Astrocyte (in vitro differentiated cells and primary cell): ENCODE measurements at places on chromosomes 6 and 20.

DNA sequence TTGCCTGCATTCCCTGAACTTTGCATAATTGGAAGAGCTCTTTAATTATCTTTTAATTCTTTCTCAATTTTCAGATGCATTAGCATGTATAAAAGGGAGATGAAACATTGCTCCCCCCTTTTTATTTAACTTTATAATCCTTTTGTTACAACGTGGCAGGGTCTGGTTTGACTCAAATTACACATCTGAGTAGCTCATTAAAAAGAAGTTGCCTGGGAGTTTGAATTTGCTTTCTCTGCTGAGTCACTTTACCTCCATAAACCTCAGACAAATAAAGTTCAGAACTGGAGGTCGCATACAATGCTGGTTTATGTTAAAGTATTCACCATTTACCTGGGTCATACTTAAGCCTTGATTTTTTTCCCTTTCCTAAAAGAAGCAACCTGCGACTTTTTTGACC is 495.2 kb downstream of the PREX1 start:
- peak; percentile 71 for DNase-seq

- DNase-seq = peak; percentile 6
Observed at GRCh38 chr6:124536842-124537191, 425.4 kb upstream of the RNF217 start.

- no peak for DNase-seq
Observed at GRCh38 chr6:61538801-61539200, 747.2 kb downstream of the KHDRBS2 start.

DNA sequence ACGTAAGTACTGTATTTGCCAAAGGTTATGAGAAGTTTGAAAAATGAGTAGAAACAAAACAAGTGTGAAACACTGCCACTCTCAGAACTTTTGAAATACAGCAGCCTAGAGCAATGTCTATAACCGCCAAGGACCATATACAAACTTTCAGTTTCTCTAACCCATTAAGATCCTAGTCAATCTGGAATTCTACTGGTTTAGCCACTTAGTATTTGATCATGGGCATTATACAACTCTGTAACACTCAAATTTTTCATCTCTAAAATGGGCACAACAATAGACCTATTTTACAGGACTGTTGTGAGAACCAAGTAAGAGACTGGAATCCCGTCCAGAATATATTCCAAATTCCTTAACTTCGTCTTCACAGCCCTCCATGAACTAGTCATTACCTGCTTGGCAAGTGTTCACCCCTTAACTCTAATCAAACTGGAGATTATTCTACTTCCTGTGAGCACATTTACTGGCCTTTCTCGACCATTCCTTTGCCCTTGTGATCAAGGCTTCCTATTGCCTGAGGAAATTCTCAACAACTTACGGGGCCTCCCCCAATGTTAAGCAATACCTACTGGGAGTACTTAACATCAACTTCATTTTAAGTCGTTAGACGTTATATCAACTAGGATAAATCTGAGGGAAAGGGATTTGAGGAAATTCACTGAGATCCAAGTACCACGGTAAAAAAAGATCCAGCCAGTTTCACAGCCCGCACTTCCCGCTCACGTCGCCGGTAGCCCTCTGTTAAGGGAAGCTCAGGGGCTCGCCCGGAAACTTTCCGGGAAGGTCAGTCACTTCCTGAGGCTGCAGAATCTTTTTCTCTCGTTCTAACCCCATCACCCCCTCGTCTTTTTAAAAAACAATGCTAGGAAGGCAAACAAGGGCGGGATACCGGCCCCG is 1.1 kb downstream of the EIF2S2 start:
- peak; percentile 71 for DNase-seq

- DNase-seq = no peak
Observed at GRCh38 chr20:32609111-32609773, 24.1 kb upstream of the NOL4L start.

GRCh38 chr6:46933751-46934150 is 12.0 kb upstream of the ADGRF5 start:
- peak; percentile 50 for DNase-seq

DNA sequence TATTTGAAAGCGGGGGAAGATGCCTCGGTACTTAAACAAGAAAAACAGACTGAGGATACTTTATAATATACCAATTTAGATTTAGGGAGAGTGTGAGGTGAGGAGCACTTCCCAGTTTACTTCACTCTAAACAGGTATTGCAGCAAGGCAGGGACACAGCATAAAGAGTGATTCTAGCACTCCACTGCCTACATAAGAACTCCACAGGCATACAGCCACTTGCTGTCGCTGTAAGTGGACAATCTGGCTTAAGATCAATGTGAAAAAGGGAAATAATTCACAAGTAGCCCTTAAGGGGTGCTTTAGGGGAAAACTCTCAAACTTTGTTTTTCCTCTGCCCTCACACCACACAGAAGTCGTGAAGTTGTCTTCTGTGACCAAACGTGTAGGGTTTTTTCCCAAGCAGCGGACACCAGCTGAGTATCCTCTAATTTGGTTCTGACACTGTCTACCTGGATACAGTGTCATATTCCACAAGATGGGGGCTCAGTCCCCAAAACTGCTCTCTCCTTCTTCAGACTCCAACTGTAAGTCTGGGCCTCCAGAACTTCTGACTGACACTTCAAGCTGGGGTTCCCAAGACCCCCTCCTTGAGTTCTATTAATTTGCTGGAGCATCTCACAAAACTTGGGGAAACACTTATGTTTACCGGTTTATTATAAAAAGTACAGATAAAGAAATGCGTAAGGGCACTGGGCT is 9.3 kb downstream of the ADNP start:
- no peak for DNase-seq
